ENCODE measurements at places on chromosomes 2 and 18.
A peak's percentile ranks its signal among the peaks of the same experiment; 100 is the strongest.

- DNase-seq, result no peak
Observed at GRCh38 chr2:232833830-232834229, 36.2 kb upstream of the SNORC start.

DNA sequence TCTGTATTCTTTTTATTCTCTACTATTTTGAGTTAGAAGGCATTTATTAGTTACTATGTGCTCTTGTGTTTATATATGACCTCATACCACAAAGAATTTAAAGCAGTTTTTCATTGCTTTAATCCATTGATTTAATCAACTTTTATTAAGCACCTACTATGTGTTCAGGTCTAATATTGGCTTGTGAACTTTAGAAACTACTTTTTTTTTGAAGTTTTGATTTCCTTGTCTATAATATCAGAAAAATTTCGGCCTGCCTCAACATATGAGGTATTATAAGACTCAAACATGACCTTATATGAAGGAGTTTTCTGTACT, 117.7 kb downstream of the ZNF521 start:
- DNase-seq, result no peak

DNA sequence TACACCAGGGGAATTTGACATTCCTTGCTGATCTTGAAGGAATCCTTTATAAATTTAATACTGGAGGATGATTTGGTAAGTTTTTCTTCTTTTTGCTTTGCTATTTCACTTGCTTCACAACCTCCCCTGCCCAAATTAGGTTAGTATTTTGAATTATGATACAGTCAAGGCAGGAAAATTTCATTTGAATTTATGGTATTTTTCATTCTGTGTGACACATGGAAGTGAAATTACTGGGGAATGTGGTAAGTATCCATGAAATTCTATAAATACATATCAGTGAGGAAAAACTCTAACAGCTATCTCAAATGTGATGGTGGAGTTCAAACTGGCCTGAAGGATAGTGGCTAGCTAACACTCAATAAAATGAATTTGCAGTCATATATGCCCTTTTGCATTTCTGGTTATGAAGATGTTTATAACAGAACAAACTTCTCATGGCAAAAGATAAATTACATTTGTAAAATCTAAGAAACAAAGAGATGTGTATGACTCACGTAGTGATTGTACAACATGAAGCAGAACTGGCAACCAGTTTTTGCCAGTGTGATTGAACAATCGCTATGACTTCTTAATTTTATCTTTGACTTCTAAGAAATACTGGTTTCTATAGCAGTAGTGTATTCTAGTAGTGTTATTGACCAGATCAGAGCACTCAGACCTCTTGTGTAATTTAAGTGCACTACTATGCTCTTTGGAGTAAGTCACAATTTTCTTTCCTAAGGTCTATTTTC, 152.6 kb downstream of the IKZF2 start:
- peak; percentile 14 for DNase-seq

- DNase-seq, result no peak
Observed at GRCh38 chr2:42951263-42951938, 159.0 kb upstream of the HAAO start.

- no peak for DNase-seq
Observed at GRCh38 chr18:2895391-2895790, 48.6 kb downstream of the EMILIN2 start.
